RKO (cell line): ENCODE measurements at places on chromosomes 5 and 9.

DNA sequence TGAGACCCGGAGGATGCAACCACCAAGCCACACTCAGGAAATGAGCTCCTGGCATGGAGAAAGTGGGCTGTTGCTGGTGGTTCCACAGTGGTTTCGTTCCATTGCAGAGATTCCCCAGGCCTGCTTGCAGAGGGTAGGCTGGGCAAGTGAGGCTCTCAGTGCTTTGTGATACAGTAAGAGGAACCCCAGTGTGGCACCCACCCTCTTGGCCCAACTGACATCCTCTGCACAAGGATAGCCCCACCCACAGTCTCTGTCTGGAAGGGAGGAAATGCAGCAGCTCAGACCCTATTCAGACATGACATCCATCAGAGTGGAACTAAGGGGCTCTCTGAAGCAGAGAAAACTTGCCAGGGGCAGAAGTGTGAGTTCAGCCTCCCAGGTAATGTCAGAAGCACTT is 69.6 kb upstream of the FSTL4 start:
- DNase-seq: no peak

DNA sequence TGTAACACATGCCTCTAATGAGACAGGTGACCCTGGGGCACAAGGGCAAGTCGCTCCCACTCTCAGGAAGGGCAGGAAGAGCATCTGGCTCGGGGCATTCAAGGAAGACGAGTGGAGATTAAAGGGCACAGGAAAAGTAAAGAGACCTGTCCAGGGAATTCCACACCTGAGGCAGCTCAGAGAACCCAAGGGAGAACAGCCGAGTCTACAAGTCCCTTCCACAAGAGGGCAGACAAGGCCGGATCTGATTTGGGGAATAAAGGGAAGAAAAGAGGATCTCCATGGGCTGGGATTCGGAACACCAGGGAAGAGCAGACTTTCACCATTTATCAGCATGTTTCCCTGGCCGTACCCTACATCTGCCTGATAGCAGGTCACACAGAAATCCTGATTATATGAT is 28.1 kb downstream of the GPX3 start:
- DNase-seq: peak; percentile 24

DNA sequence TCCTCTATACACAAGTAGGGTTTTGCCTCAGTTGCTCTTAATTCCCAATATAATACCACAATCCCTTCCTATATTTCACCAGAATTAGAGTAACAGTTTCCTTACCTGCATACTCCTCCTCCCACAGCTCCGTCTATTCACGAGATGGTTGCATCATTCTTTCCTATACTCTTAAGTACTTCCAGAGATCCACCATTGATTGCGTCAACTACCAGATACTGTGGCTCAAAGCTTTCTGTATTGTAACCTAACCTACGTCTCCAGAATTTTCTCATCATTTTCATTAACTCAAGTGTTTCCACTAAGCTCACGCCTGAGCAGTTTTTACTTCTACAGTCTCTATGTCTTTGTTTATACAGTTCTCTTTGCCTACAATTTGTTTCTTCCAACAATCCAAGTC is 31.2 kb upstream of the MINAR2 start:
- DNase-seq: no peak

DNA sequence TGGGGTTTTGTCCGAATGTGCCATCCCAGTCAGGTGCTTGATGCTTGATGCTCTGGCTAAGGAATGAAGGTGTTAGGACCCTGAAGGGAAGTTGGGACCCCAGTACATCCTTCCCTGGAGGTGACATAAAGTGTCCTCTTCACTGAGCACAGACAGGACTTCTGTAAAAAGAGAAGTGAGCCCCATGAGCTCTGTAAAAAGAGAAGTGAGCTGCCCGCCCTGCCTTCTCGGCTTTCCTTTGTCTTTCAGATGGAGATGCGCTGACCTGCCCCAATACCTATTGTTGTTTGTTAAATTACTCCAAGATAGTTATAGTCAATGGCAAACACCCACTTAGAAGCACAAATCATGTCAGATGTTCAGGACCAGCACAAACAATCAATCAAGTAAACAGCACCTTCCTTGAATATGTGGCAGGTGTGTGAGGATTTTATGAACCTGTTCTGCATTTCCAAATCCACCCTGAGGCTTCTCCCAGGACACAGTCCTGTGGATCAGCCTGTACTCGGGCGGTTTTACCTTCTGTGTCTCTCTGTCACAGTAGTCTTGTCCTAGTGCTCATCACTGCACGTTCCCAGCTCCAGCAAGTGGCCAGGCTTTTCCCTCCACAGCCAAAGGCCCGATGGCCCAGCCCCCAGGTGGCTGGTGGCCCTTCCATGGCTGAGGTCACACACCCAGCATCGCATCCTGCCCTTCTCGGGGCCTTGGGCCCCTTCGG is 191.4 kb downstream of the MTRR start:
- no peak for DNase-seq

DNA sequence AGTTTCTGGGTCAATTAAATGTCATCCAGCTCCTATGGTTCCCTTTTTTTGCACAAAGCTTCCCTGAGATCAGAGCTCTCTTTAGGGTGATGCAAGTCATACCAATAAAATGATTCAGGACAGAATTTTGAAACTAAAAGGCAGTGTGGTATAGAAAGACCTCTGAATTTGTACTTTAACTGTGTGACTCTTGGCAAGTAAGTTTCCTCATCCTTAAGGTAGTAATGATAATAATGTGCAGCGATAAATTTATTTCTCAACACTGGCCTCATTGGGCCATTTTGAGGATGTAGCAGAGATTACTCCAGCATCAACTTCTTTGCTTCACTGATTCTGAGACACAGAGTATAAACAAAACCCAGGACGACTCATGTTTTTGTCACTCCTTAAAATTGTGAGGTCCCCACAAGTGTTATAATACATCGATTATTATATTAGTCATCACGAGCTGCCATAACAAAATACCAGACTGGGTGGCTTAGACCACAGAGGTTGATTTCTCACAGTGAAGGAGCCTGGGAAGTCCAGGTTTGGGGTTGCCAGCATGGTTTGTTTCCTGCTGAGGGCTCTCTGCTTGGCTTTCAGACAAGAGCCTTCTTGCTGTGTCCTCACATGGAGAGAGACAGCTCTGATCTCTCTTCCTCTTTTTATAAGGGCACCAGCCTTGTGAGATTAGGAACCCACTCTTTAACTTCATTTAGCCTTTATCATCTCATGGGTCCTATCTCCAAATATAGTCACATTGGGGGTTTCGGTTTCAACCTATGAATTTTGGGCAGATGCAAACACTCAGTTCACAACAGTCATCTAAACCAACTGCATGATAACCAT is 293.0 kb downstream of the ZNF608 start:
- no peak for DNase-seq

- DNase-seq: no peak
Measured at GRCh38 chr5:14806456-14806855, 65.1 kb downstream of the ANKH start.

DNA sequence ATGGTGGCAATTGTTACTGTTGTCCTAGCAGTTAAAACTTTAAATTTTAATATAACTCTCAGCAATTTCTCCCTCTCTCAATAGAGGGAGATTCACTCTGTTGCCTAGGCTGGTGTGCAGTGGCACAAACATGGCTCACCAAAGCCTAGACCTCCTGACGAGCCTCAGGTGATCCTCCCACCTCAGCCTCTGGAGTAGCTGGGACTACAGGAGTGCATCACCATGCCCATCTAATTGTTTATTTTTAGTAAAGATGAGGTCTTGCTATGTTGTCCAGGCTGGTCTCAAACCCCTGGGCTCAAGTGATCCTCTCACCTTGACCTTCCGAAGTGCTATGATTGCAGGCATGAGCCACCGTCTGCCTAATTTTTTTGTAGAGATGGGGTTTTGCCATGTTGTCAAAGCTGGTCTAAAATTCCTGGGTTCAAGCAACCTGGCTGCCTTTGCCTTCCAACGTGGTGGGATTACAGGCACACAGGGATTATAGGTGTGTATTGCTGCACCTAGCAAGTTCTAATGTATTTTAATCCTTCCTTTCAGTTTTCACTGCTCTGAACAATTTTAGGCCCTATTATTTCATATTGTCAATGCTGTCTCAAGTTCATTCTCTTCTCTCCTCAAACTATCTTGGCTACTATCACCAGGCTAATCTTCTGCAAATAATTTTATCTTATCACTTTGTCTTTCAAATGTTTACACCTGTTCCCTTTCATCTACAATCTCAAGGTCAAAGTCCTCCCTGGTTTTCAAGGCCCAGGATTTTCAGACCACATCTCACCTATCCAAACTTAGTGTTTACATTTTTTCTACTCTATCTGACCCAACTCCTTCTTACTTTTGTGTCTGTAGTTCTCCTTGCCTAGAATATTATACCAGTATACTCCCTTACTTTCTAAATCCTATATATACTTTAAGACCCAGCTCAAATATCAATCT is 18.9 kb downstream of the ALDH1A1 start:
- no peak for DNase-seq

DNA sequence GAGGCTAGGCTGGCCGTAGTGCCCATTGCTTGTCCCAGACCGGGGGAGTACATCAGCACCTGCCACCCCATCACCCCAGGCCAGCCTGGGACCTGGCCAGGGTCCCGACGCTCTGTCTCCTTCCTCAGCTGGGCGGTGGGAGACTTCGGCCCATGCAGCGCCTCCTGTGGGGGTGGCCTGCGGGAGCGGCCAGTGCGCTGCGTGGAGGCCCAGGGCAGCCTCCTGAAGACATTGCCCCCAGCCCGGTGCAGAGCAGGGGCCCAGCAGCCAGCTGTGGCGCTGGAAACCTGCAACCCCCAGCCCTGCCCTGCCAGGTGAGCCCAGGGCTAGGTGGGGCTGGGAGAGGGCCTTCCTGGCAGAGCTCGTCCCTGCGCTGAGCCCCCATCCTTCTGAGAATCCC is 16.5 kb upstream of the CACFD1 start:
- no peak for DNase-seq

GRCh38 chr9:13274886-13275641 is 4.4 kb downstream of the MPDZ start:
- DNase-seq: no peak

GRCh38 chr5:72920690-72921502 is 34.9 kb upstream of the FCHO2 start:
- peak; percentile 74 for DNase-seq

DNA sequence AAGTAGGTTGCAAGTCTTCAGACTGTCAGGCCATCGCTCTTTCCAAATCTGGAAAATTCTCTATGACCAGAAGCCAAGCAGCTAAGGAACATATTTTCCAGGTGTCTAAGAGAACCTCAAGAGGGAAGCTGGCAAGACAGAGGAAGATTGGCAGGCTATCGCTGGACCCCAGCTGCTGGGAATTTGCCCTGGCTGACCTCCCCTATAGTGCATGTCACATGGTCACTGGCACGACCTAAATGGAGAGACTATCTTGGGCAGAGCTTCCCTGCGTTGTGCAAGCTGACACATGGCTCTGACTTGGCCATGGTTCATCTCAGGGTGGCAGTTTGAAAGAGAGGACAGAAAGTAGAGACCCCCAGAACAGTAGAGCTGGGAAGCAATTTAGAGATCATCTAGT is 104.9 kb upstream of the ZNF618 start:
- no peak for DNase-seq

DNA sequence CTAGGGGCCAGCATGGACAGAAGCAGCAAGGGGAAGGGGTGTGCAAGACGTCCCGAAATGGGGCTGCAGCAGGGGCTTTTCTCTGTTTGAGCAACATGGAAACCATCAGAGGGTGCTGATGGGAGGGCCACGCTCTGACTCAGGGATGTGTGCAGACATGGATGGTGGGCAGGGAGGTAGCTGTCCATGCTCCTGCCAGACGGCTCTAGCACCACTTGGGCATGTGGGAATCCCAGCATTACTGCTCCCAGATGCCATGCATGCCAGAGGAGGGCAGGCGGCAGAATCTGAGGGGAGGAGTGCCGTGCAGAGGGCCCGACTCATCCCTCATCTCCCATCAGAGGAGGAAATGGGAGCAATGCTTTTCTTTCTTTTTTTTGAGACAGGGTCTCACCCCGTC is 45.6 kb upstream of the SLC25A51 start:
- no peak for DNase-seq

- DNase-seq: no peak
Measured at GRCh38 chr9:127974001-127974768, 6.6 kb downstream of the EEIG1 start.

GRCh38 chr9:91240596-91241165 is 121.0 kb downstream of the AUH start:
- DNase-seq: no peak

DNA sequence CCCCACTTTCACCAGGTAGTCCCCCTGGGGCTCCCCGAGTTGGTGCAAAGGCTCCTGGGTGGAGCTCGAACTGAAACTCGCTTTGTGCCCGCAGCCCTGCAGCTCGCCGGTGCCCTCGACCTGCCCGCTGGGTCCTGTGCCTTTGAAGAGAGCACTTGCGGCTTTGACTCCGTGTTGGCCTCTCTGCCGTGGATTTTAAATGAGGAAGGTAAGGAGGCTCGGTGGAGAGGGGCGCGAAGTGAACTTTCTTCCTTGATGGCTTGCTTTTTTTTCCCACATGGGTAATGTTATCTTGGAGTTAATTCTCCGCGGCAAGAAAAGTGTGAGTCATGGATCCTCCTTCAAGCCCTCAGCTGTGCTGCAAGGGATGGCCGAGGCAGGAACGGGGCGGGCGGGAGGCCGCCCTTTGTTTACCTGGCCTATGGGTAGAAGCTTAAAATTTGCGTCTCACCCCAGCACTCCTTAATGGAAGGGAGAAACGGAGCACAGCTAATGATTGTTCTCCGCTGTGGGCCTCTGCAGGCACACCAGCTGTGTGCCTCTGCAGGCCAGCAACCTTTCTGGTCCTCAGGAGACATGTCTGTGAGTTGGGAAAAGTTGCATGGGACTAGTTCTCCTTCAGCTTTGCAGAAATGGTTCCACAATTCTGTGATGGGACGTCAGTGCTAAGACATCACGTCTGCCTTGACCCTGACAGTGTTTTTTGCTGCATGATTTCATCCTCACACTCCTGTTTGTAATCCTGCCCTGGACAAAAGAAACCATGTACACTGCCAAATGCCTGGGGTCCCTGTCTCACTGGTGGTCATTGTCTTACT is 1.1 kb downstream of the MAMDC2 start:
- no peak for DNase-seq

DNA sequence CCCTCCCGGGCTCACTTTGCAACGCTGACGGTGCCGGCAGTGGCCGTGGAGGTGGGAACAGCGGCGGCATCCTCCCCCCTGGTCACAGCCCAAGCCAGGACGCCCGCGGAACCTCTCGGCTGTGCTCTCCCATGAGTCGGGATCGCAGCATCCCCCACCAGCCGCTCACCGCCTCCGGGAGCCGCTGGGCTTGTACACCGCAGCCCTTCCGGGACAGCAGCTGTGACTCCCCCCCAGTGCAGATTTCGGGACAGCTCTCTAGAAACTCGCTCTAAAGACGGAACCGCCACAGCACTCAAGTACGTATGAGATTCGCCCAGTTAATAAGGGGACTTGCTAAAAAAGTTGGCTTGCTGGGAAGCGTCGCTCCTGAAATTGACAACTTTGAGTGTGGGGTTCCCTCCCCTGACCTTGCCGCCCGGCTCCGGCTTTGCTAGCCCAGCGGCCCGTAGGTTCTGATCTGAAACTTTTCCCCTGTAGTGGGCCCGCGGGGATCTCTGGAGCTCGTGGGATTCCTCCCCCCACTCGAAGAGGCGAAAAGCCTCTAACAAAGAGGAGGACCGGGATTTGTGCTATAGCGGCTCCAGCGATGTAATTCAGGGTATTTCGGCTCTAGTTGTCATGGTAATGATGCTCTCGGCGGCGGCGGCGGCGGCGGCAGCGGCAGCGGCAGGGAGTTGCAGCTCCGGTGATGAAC is 572 bp downstream of the NR4A3 start:
- DNase-seq: peak; percentile 83
